COR-L47 (cell line): ENCODE measurements at places on chromosomes 16 and 17.
A peak's percentile ranks its signal among the peaks of the same experiment; 100 is the strongest.

DNA sequence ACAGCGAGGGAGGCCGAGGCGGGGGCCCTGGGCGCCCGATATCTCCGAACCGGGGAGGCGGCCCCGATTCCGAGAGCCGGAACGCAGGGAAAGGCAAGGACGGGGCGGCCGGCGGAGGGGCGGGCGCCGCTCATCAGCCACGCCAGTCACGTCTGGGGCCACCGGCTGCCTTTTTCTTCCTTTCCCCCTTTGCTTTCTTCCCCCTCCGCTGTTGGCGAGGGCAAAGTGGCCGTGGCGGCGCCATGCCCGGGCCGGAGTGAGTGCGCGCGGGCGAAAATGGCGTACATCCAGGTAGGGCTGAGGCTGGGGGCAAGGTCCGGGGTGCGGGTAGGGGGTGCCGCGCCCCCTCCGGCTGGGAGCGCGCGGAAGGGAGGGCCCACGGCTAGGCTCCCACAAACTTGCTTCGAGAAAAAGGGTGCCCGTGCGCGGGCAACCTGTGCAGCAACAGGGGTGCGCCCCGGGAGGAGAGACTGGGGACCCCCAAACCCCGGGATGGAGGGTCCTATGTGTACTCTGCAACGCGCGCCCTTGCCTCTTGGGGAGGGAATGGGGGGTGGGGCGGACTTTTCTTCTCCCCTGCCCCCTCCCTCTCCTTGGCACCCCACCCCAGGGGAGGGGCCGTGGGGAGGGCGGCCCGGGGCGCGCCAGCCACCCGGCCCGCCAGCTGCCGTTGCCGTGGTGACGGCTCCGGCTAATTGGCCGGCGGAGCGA is 486 bp downstream of the SYT17 start:
- DNase-seq = peak; percentile 86

GRCh38 chr16:1108299-1109252 is 12.5 kb upstream of the C1QTNF8 start:
- DNase-seq = peak; percentile 85

GRCh38 chr16:72142476-72142875 is 29.5 kb downstream of the PMFBP1 start:
- DNase-seq = no peak

- DNase-seq = no peak
Observed at GRCh38 chr16:55115506-55115905, 184.8 kb downstream of the IRX5 start.

DNA sequence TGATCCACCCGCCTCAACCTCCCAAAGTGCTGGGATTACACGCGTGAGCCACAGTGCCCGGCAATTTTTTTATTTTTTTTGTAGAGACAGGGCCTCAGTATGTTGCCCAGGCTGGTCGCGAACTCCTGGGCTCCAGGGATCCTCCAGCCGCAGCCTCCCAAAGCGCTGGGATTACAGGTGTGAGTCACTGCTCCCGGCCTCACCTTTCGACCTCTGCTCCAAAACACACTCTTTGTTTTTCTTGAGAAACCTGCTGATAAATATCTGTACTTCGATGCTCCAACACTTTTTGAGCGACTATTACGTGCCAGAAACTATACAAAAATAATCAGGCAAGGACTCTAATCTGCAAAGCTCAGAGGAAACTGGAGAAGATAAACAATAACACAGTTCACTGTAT is 1.0 kb downstream of the MED1 start:
- no peak for DNase-seq

- no peak for DNase-seq
Observed at GRCh38 chr17:82441691-82442487, 8.7 kb downstream of the CYBC1 start.

- DNase-seq = no peak
Observed at GRCh38 chr16:54373534-54374520, 87.2 kb upstream of the IRX3 start.

DNA sequence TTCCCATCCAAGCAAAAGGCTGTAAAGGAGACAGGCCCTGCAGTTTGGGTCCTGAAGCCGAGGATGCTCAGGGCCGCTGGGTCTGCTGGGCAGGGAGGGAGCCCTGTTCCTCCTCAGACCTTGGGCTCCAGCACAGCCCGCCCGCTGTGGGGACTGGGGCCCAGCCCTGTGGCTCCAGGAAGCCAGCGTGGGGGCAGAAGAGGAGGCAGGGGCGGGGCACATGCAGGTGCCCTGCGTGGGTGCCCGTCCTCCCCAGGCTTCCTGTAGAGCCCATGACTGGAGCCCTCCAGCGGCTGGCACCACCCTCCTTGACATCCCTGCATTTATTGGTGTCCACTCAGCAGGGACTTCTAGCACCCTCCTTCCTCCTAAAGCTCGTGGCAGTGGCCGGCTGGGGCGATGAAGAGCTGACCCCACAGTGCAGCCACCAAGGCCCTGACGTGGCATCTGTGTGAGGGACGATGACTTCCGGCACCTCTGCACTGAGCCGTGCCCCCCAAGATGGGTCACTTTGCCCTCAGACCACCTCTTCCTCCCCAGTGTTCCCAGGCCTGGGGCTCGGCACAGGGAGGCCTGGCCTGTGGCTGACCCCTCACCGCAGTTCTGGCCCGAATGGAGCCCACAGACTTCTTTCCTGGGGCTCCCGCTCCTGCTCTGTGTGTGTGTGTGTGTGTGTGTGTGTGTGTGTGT is 9.9 kb downstream of the PRSS27 start:
- DNase-seq = no peak
